ENCODE measurements at places on chromosomes 16 and 17.

- no peak for DNase-seq
Observed at GRCh38 chr17:13940858-13941665, 128.2 kb upstream of the COX10 start.

DNA sequence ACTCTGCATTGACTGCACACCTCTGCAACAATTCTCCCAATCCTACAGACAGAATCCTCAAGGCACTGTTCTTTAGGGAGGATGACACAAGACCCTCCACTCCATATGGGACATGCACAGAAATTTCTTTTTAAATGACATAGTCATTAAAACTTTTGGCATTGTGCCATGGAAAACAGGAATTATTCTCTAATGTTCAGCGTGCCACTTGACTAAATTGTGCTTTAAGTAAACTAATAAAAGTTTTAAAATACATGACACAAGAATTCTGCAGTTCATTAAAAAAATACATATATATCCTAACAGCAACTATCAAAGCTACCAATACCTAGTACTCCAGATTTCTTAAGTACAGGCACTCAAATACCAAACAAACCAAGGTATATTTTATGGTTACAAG lies 16.0 kb downstream of the CEP112 start:
- no peak for DNase-seq

GRCh38 chr16:50884066-50884860 lies 142.4 kb downstream of the CYLD start:
- peak; percentile 59 for DNase-seq

DNA sequence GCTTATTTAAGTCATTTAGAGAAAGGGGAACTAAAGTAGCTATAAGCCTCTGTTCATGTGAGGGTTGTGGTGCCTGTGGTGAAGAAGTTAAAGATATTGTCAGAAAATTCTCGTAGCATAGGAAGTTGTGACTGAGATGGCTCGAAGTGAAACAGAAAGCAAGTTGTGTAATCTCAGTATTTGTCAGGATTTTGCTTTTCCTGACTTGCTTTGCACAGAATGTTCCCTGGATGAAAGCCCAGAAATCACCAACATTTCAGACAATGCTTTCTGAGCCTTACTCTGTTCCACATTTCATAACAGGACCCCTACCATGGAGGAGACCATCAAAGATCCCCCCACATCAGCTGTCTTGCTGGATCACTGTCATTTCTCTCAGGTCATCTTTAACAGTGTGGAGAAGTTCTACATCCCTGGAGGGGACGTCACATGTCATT lies 10.6 kb downstream of the CALCOCO2 start:
- DNase-seq = no peak

- no peak for DNase-seq
Observed at GRCh38 chr17:80650751-80651518, 106.3 kb downstream of the RPTOR start.

DNA sequence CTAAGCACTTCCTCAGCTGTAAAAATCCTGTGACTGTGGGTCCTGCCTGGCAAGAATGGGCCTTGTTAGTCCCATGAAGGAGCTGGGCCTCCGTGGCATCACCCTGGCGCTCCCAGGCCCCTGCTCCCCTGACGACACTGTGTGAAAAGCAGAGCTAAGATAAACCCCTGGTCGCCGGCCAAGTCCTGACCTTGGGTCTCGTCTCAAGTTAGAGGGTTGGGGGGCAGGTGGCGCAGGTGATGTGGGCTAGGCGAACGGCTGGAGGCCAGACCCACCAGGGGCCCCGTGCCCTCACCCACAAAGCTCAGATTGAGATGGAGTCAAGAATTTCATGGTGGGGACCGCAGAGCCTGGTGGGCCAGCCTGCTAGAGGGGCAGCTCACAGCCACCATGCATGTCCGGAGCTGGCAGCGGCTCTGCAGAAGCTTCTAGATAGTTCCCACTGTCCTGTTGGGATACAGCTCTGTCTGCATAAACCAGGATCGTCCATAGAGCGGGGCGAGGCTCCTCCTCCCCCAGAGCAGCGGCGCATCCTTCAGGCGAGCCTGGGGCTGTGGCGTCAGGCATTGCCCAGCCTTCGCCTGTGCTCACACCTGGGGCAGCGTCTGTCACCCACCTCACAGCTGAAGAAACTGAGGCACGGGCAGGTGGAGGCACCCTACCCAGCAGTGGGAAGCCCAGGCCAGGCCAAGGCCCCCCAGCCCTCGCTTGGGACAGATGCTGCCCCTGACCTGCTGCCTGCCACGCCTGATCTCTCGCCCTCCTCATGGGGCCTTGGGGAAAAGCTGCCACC lies 12.0 kb downstream of the CYBC1 start:
- no peak for DNase-seq

DNA sequence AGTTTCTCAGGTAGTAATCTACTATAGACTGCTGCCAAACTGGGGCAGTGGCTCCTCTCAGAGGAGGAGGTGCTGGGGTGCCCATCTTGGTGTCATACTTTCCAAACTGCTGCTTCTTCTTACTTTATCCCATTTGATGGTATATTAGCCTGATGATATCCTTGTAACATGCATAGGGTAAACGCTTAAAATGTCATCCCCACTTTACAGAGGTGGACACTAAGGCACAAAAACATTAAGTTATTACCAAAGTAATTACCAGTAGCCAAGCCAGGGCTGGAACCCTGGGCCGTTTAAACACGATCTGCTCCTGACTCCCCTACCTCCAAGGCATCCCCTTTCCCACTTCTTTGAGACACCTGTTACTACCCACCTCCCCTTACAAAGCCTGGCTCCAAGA lies 37.8 kb upstream of the CSNK2A2 start:
- DNase-seq = no peak

DNA sequence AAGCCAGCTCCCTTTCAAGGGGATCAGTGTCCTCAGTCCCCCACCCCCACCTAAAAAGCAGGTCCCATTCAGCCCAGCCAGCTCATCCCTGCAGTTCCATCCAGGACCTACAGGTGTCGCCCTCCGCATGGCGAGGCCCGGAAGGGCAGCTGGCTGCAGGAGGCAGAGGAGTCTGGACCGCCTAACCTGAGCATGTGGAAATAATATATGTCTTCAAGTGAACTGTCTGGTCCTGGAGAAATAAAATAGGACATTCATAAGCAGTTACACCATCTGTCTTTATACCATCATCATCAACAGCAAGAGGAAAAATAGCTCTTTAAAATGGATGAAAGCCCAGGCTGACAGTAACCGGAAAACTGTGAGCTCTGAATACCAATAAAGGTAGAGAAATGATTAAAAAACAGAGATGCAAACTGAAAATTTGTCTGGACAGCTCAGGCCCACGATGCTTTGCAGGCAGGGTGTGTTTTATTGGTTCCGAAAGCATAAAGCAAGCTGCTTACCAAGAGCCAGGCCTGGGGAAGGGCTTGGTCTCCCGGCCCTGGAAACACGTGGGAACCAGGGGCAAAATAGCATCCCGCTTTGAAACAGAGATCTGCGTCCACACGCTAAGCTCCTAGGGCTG lies 215.2 kb downstream of the ZFHX3 start:
- peak; percentile 84 for DNase-seq

DNA sequence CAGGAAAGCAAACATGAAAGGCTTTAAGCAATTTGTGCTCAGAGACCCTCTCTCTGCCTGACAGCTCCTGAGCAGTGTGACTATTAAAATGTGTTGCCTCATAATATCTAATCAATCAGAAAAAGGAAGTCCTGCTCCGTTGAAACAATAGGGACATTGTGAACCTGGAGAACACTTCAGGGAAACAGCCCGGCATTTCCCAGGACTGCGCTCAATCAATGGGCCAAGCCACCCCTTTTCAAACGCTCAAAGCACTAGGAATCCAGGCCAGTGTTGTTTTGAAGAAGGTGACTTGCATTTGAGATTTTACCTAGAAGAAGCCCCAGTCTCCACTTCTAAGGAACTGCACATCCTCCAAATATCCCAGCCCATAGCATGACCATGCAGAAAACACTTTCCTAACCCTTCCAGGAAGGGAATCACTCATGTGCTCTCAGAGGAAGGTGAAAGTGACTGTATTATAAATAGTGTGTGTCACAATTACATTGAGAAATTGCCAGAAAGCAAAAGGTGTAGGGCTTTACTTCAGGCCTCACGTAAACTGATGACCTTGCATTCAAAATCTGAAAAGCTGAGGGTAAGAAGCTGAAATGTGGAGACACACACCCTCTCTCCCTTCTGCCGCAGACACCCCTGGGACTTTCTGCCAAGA lies 19.4 kb downstream of the CDRT4 start:
- no peak for DNase-seq

DNA sequence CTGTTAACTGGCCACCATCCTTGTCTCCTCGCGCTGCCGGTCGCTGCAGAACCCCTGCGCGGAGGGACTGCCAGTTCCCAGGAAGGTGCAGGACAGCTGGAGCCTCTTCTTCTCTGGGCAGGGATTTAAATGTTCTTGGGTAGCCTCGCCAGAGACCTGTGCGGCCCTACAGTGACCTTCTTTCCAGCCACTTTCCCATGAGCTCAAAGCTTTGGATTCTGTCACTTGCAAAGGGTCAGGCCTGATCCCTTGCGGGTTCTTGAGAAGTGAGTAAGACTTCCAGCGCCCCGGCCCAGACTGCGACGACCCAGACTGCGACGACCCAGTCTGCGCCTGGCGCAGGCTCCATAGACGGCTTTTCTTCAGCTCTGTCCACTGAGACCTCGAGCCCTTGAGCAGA lies 1.4 kb upstream of the SLFN5 start:
- DNase-seq = peak; percentile 48

GRCh38 chr16:53434377-53435065 lies at the start of gene RBL2:
Gene RBL2 (plus strand): TSS chr16:53434471. CDS start chr16:53434557, 86 bp downstream.
- peak; percentile 89 for DNase-seq

- no peak for DNase-seq
Observed at GRCh38 chr16:71344315-71344905, 14.1 kb upstream of the CALB2 start.

DNA sequence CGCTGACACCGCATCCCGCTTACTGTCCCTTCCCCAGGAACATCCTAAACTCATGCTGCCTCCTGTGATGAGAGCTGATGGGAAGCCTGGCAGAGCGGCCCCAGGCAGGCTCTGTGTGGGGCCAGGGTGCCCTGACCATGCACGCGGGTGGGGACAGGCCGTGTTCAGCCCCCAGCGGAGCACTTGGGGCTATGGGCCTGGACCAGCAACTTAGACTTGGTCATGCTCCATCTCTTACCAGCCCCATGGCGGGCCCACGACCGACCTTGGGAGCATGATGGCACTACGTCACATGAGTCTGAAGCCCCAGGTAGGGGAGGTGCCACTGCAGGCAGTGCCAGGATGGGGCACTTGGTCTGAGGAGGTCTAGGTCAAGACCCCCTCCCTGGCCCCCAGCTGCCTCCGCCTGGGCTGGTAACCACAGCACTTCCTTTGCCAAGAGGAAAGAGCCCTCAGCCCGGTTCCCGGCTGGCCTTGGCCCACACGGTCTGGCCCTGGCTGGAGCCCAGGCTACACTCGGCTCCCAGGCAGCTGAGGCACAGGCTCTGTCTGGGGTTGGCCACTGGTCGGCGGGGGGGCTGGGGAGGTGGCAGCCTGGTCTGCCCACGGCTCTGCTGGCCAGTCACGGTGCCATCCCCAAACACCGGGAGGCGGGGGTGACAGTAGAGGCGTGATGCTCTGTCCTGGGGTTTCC lies 25.7 kb downstream of the BAHCC1 start:
- DNase-seq = no peak

DNA sequence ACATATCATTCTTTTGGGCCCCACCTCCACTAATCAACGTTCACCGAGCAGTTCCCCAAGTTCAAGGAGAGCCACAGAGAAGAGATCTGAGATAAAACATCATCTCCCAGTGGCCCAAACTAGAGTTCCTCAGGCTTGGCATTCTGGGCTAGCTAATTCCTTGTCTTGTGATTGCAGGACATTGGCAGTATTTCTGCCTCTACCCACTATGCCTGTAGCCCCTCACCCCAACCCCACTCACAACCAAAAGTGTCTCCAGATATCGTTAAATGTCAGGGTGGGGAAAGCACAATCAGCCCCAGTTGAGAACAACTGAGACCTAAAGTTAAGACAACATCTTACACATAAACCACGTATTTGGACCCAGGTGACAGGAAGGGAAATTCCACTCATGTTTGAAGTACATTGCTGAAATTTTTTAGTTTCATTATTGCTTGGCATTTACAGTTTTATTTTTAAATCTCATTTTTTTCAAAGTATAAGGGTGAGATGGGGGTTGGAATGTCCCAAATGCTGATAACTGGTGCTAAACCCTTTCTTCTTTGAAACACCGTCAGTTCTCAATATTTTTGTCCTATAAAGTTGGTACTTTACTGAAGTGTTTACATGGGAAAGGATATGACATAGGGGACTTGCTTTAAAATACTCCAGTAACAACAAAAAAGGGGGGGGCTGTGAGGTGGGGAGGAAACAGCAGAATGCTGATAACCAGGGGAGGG lies 13.6 kb downstream of the ZC3H7A start:
- DNase-seq = peak; percentile 39

DNA sequence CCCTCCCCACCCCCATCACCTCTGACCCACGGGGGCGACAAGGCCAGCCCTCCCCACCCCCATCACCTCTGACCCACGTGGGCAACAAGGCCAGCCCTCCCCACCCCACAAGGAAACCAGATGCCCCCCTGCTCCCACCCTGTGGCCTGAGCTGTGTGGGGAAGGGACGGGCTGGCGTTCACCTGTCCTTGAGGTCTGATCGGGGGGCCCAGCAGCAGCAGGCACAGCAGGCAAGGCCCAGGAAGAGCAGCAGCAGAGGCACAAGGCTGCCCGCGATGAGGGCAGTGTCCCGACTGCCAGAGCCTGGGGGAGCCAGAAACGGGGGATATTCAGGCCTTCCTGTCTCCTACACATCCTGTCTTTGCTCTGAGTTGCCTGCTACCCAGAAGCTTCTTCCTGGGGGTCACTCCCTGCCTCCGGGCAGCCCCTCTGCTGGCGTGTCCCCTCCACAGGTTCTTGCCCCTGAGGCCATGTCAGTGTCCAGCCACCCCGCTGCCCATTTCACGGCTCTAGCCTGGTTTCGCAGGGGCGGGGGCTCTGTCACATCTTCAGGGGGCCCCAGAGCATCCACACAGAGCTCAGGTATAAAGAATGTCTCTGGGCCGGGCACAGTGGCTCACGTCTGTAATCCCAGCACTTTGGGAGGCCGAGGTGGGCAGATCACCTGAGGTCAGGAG lies 6.8 kb downstream of the SCARF1 start:
- DNase-seq = no peak

Measured in stimulated activated naive CD8-positive, alpha-beta T cell treated with anti-CD3 and anti-CD28 coated beads, Interleukin-15, Interleukin-2, amounts not matched to agents 100 U/mL and 50 U/mL, for 24 hours (primary cell).